ENCODE measurements at places on chromosomes 4 and X.
A peak's percentile ranks its signal among the peaks of the same experiment; 100 is the strongest.

- no peak for DNase-seq
Observed at GRCh38 chr4:54940996-54941865, 184.2 kb downstream of the KDR start.

DNA sequence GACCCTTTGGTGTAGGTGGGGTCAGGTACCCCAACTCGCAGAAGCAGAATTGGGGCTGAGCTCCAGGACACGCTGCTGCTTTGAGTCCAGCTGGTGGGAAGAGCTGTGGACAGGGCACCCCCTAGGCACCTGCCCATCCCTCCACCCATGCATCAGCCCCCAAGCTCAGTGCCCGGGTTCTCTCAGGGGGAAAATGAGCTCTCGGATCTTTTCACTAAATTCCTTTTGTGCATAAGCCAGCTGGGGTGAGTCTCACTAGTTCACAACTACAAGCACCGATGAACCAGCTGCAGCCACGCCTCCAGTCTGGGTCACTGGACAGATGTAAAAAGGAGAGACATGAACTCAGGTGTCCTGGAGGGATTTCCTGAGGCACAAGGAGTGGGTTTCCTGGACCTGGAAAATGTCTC, 286.8 kb downstream of the CRLF2 start:
- DNase-seq = no peak

- DNase-seq = no peak
Observed at GRCh38 chr4:17020451-17020850, 122.0 kb upstream of the LDB2 start.

GRCh38 chr4:15874671-15875070, 63.9 kb downstream of the FGFBP1 start:
- DNase-seq = no peak

DNA sequence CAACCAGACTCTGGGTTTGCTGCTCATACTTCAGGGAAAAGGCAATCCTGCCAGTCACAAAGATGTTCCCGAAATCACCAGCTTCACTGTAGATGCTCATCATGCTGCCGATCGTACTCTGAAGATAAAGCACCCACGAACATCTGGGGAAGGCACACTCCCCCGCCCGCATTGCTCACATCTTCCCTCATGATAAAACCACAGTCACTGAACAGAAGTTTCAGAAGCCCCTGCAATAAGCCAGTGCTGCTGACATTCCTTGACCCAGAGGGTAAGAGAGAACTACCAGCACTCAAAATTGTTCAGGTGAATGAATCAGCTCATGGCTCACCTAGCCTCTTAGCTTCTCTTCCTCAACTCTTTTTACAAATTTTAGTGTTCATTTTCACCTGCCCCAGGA, 43.1 kb downstream of the SRPX2 start:
- no peak for DNase-seq

GRCh38 chrX:32998776-32999175, 212.6 kb downstream of the DMD start:
- DNase-seq = no peak

DNA sequence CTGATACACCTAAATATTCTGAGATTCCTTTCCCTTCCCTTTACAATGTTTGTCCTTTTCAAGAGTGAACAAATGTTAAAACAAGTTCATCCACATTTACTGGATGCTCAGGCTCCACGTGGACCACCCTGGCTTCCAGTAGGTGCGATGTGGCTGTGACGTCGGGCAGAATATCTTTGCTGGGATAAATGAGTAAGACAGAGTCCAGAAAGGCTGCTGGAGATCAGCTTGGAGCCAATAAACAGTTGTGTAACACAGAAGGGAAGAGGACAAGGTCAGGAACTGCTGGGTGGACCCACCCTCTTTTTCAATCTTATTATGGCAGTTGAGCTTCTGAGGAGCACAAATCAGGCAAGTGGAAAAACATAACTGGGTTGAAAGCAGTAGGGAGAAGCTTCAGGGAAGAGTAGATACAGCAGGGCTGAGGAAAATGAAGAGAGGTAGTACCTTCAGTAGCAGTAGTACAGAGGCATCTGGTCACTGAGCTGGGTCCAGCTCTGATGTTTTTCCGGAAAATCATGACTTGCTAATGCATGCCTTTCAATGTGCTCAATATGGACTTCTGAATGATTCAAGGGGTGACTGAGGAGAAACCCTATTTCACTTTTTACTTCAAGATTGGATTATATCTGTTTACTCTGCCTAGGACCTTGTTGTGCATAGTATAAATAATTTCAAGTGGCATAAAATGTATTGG, 171.8 kb upstream of the MAD2L1 start:
- DNase-seq = no peak

- no peak for DNase-seq
Observed at GRCh38 chr4:141388481-141388880, 167.8 kb downstream of the ZNF330 start.

DNA sequence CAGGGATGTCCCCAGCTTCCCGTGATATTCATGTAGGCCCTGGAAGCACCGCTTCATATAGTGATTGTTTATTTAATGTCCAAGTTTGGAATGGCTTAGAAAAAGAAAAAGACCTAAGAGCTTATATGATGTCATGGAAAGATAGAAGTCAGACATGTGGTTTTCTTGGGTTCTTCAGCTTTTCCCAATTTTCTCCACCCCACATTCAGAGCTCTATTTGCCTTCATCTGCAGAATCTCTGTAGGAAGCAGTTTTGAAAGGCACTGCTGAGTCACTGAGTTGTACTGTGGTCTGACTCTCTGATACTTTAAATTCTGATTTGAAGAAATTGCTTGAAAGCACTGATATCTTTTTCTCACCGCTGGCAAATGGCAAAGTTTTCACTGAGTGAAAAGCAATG, 120.6 kb upstream of the EDNRA start:
- DNase-seq = no peak

DNA sequence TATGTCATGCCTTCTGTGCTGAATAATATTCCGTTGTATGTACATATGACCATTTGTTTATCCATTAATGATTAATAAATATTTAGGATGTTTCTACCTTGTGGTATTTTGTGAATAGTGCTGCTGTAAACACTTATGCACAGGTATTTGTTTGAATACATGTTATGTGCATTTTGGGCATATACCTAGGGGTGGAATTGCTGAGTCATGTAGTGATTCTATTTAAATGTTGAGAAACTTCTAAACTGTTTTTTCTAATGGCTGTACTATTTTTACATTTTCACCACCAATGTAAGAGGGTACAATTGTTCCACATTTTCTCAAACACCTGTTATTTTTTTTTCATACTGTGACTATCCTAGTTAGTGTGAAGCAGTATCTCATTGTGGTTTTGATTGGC, 1318.6 kb downstream of the TECRL start:
- DNase-seq = no peak

DNA sequence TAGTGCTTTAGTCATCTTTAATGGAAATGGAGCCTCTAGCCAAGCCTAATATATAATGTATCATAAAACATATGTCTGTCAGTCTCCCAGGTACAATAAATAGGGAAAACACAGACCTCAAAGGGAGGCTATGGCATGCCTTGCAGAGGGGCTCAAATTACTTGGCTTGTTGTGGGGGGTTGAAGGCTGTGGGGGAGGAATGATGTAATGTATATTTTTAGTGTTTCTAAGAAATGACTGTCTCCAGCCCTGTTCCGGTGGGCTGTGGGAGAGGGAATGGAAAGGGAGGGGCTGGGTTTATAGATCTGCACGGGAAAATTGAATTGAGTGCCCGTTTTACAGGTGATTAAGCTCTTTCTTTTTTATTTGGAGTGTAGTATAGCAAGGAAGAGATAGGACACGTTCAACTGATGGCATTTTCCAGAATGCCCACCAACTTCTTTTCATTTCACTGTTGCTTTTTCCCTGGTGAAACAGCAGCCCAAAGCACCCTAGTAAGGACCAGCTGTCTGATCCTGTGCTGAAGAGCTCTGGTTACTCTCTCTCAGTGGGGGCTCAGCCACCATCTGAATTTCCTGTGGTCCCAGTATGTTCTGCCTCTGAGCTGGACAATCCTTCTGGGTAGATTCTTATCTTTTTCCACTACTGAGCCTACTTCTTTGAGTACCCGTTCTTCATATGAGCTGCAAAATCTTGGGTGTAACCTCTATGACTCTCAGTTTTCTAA, 220.7 kb upstream of the CASK start:
- no peak for DNase-seq

GRCh38 chr4:152661649-152662048, 18.1 kb downstream of the TMEM154 start:
- no peak for DNase-seq

DNA sequence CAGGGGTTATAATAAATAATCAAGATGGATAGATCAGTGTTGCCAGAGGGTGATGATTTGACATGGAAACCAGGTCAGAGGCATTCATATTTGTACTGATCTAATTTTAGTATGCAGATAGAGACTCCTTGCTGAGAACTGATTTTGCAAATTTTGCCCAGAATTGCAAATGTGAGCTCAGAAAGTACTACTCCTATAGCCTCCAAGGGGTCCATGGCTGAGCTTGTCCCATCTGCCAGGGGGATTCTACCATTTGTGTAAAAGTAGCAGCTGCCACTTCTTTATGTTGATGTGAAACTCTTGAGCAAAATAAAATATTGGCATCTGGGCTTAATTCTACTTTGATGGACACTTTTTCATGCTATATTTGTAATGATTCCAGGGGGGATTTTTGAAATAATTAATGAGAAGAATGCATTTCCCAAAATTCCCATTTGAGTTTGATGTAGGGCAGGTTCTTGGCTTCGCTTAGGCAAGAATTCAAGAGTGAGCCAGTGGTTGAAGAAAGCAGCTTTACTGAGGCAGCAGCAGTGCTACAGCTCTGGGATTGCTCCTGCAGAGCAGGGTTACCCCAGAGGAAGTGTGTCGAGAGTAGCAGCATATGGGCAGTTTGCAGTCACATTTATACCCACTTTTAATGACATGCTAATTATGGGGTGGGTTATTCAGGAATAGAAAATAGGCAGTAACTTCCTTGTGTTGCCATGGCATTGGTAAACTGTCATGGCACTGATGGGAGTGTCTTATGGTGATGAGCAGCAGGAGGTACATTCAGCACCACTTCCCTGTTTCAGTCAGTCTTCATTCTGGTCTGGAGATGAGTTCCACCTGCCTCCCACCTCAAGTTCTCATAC, 38.7 kb upstream of the DCLK2 start:
- DNase-seq = no peak

DNA sequence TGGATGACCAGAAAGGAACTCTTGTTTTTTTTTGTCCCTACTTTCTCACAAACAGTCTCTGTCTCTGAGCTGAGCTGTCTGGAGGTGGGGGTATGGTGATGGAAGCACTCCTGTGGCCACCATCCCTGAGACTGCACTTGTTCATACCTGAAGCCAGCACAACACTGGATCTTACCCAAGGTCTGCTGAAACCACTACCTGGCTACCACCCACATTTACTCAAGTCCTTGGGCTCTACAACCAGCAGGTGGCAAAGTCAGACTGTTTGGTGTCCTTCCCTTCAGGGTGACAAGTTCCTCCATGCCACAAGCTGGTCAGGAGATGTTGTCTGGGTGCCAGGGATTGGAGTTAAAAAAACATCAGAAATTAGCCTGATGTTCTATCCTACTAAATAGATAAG, 89.7 kb downstream of the NEXMIF start:
- DNase-seq = no peak

DNA sequence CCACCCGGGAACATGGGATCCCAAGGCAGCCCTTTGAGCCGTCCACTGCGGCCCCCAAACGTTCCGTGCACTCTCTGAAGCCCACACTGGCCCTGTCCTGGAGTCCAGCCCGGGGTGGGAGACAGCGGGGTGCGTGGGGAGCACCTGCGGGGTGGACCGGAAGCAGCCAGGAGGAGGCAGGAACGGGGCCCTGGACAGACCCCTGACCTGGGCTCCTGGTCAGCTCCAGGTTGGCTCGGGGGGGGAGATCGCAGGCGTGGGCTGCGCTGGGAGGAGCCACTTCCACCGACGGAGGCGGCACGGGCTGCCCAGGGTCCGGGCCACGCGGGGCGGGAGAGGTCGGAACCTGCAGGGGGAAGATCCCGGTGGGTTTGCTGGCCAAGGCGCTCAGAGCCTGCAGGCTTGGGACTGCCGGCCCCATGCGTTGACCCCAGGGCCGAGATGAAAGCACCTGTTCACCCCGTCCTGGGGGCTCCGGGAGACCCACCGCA, 5.7 kb upstream of the PLCXD1 start:
- no peak for DNase-seq

DNA sequence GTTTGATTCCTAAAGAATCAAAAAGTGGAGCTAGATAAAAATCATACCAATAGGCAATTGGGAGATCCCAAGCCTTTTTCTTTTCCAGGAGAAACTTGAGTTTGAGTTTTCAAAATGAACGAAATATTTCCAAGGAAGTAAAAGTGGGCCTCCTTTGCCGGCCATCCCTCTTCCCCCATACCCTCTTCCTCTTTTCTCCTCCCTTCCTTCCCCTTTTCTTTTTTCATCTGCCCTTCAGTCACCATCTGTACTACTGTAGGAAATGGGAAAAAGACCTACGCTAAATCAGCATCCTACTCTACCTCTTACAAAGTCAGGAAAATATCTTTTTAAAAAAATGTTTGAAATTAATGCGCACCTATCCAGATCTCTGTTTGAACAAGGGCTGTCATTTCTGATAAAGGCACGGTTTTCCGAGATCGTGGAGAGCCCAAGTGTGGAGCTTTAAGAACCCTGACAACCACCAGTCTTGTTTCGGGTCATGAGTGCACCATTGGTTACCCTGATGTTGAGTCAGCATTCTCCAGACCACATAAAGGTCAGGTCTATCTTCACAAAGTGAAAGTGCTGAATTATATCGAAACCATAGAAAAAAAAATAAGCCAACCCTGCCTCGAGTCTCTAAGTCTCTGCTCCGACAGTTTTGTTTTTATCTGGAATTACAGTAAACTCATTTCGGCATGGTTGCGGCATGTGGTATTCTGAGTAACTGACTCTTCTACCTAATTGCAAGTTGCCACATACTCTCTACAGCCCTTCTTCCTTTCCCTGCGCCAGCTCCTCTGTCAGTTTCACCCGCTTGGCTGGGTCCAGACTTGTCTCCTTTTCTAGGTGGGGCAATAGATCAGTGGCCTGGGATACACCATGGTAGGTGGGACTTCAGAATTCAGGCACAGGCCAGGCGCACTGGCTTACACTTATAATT, 140.2 kb upstream of the KLF3 start:
- DNase-seq = peak; percentile 30

GRCh38 chr4:75034523-75034922, 101.6 kb downstream of the PARM1 start:
- DNase-seq = no peak

GRCh38 chr4:71518283-71518989, 179.6 kb downstream of the SLC4A4 start:
- no peak for DNase-seq

- DNase-seq = peak; percentile 52
Observed at GRCh38 chr4:77155631-77156452, 1.2 kb upstream of the CCNG2 start.

DNA sequence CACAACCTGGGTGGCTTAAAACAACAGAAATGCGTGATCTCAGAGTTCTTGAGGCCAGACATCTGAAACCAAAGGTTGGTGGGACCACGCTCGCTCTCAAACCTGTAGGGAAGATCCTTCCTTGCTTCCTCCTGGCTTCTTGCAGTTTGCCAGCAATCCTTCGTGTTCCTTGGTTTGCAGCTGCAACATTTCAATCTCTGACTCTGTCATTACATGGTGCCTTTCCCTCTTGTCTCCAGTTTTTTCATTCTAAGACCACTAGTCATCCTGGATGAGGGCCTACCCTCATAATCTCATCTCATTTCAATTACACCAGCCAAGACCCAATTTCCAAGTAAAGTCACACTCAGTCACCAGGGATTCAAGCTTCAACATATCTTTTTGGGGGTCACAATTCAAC, 388.0 kb downstream of the GPM6A start:
- no peak for DNase-seq
